ENCODE measurements at places on chromosomes 7 and 10.

DNA sequence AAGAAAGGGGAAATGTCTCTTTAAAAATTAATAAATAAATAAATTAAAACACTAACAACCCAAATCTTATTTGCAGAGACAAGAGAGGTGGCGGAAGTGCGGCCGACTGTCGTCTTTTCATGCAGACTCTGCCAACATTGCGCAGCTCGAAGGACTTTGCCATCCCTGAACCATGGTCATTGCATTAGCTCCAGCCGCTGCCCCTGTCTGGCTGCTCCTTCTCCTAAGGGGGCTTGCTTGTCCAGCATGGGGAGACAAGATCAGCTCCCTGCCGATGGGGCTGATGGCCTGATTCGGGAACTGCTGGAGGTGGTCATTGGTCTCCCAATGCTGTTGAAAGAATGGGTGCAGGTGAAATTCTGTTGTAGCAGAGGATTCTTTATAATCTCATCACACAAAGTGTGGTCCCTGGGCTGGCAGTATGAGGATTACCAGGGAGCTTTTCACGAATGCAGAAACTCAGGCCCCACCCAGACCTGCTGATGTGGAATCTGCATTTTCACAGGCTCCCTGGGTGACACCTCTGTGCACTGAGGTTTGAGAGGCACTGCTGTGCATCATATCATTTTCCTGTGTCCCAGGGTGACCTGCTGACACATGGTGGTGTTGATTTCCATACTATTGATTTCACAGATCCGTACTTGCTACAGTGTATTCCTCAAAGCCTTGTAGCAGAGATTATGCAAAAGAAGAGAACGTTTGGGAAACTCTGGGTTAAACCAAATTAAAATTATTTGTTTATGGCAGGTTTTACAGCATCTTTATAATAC lies 172.4 kb upstream of the ZMIZ1 start:
- no peak for DNase-seq

GRCh38 chr7:108648989-108649388 lies 79.3 kb downstream of the DNAJB9 start:
- no peak for DNase-seq

DNA sequence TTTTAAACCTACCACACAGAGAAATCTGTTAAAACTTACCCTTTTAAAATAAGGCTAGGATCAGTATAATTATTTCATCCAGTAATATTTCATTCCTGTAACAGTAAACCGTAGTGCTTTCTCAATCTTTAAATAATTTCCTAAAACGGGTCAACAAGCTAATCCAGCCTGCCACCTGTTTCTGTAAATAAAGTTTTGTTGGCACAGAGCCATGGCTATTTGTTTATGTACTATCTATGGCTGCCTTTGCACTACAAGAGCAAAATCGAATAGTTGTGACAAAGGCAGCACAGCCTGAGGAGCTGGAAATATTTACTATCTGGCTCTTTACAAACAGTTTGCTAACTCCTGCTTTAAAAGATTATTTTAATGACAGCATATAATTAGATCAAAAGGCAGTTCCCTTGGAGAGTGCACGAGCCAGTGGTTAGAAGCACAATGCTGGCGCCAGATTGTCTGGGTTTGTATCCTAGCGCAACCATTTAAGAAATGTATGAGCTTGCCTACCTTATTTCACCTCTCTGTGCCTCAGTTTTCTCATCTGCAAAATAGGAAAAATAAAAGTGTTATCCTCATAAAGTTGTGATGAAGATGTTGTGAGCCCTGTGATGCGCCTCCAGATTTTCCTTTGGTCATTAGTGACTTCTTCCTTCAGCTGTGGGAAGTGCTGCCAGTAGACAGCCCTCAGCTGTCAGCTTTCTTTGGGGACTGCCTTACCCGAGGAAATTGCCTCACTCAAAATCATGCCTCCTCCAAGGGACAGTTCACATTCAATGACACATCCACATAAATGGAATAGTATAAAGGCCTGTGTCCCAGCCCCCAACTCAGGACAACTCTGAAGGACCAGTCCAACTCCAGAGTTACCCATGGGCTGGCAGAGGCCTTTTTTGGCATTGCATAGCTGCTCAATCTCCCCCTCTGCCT lies 11.8 kb upstream of the MIOS start:
- no peak for DNase-seq

DNA sequence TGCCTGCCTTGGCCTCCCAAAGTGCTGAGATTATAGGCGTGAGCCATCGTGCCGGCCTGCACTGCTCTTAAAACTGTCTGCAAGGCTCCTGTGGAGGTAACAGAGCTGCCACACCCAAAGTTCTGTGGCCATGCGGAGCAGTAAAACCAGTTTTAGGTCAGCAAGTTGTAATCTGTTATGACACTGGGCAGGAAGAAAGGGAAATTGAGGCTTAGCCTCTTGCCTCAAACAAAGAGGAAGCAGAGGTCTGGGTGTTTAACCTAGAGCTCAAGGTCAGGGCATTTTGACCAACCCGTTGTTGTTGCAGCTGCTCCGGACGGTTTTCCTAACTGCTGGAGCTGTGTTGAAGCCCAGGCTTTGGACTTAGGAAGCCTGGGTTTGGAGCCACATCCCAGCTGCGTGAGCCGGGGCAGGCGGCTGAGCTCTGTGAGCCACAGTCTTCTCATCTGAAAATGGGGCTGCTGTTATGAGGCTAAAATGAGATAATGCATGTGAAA lies 7.4 kb upstream of the RRP12 start:
- DNase-seq = no peak

- no peak for DNase-seq
These were observed 41.1 kb downstream of the PPP1R3C start for GRCh38 chr10:91591797-91592174.

DNA sequence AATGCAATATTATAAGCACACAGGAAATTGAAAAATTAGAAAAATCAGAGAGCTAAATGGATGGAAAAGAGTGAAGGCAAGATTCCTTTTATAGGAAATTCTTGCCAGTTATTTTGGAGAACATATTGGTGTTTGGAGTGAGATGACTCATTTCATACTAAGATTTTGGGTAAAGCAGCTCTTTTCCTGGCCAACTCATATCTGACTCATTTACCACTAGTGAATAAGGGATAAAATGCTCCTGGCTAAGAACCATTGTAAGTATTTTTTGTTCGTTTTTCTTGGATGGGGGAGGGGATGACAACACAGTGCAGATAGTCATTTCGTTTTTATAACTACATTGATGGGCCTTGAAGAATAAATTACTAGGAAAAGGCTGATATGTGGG lies 139.3 kb downstream of the TWIST1 start:
- DNase-seq = no peak

GRCh38 chr10:128892005-128892404 lies 575.0 kb upstream of the MGMT start:
- no peak for DNase-seq

- DNase-seq = no peak
These were observed 99.4 kb upstream of the CREB5 start for GRCh38 chr7:28312948-28313347.

DNA sequence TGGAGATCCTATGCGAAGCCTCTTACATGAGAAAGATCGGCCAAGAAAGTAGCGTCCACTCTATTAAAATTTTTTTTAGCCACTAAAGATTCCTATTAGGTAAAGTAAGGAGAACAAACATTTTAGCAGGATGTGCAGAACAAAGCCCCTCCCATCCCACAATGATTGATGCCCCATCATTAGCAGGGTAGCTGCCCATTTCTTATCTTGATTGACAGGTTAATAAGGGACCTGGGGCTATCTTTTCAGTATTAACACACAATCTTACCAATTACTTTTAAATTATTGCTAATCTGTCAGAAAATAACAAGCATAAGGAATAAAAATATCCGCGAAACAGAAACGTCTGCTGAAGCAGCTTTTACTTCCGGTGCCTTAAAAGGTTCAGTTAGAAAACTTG lies 5.1 kb downstream of the FZD8 start:
- DNase-seq = no peak

DNA sequence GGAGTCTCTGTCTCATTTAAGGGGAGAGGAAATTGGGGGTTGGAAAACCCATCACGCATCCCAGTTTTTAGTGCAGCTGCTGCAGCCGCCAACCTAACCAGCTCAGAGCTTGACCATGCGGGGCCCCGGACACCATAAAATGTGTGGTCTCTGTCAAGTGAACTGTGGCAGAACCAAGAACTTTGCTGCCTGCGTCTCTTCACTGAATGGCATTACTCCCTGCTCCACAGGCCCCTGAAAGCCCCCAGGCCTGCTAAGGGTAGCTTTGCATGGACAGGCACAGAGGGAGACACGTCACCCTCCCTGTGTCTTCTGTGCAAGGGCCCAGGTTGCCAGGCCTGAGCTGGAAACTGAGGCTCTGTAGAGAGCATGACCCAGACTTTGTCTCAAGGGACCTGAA lies 144.6 kb upstream of the GPR26 start:
- no peak for DNase-seq

- DNase-seq = no peak
These were observed 17.1 kb downstream of the BMPR1A start for GRCh38 chr10:86773498-86773897.

DNA sequence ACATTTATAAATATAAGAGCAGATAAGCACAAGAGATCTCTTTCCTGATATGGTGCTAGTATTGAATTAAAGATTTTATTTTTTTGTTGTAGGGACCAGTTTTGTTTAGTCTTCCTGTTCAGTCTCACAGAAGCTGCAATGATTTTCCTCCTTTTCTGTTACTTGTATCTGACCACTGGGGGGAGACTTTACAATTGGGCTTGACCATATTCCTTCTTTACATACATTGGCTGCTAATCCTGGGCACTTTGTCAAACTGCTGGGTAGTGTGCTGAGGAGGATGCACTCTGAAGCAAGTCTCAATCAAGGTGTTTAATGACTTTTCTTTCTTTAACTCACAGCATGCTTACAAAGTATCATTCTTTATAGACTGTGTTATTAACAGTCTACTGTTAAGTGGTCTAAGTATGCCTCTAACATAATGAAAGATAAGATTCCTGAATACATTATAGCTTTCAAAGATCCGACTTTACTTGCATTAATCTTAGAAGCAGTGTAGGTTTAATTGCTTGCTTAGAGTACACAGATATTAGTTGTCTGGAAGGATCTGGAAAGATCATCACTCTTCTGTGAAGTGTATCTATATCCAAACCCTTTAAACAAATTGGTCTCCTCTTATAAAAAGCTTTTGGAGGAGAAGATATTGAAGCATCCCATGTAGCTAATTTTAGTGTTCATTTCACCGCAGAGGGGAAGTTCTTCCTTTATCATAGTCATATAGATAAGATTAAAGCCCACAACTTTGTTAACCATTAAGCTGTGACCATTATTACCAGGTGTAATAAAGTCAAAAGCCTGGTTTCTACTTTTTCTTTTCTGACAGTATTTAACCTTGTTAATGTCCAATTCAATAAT lies 3.1 kb downstream of the PALS2 start:
- no peak for DNase-seq

GRCh38 chr10:86489071-86489810 lies 32.4 kb downstream of the WAPL start:
- no peak for DNase-seq

- DNase-seq = no peak
These were observed 415.1 kb upstream of the FZD8 start for GRCh38 chr10:36057180-36057579.

DNA sequence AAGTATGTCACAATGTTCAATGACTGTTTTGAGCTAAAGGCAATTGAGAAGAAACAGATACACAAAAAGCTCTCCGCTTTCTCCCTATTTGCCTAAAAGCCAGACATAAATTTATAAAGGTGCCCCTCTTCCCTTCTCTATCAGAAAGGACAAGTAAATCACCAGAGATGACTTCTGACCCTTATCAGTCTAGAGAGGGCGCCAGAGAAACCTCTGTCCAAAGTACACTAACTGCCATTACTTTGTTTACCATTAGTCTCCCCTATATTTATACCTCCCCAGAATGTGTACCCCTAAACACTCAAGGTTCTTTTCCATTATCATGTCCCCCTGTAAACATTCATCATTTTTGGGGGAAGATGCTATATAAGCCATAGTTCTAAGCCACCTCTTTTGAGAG lies 49.3 kb downstream of the TPK1 start:
- DNase-seq = no peak

GRCh38 chr10:90464329-90464728 lies 393.5 kb downstream of the HTR7 start:
- DNase-seq = no peak

DNA sequence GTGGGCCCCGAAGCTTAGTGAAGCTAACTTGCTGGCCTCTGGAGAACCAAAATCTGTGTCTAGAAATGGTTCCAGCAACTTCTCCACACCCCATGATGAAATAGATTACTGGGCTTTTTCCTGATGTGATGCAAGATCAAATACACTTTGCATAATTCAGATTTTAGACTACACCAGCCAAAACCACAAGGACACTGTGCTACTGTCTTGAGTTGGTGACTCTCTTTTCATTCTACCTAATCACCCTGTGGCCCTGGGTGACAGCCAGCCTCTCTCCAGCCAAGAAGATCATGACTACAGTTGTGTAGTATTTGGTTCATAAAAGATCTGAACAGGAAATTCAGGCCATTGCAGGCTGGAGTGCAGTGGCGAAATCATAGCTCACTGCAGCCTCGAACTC lies 22.2 kb downstream of the AZGP1 start:
- DNase-seq = no peak

GRCh38 chr10:38054361-38054797 lies 39.8 kb upstream of the ZNF37A start:
- no peak for DNase-seq
